T-helper 1 cell (primary cell): ENCODE measurements at places on chromosomes 7 and 10.

DNA sequence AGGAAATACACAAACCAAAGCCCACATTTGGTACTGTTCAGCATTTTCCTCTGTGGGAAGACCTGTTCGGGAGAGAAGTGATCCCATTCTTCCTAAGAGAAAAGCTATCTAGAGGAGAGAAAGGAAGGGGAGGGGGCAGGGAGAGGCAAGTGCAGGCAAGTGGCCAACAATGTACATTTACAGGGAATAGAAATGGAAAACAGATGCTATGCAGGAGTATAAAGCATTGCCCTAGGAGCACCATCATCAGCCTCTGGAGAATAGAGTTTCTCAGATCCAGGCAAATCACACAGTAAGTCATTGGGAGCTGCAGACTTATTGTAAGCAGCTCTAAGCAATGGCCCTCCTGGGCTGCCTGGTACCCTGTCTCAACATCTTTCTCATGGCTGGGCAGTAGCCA is 424.4 kb upstream of the AUTS2 start:
- no peak for DNase-seq

DNA sequence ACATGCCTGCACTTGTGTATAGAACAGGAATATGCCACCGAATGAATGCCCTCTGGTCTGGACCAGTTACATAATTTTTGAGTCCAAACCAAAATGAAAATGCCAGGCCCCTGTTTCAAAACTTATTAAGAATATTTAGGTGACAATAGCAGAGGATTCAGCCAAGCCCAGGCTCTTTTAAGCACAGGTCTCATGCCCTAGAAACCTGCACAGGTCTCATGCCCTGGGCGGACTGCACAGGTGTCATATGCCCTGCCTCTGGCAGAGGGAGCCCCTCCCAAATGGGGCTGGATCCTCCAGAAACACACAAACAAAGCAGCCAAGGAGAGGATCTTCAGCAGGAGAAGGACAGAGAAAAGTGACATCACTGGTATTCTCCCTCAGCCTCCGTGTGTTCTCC is 605.4 kb upstream of the NRP1 start:
- DNase-seq = no peak

DNA sequence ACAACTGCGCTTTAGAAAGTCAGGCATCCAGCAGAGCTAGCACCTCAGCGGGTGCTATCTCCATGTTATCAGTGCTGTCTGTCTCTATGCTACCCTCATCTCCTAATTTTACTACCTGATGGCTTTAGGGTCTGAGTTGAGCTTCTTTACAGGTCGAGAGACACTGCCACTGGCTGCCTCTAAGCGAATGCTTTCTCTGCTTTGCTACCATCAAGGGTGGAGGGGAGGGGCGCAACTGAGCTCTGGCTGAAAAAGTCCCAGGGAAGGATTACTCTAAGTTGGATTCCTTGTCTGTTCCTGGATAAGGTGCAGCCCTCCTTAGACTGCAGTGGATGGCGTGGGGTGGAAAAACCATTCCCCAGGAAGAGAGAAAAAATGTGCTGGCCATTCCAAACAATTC is 105.7 kb downstream of the CDK14 start:
- no peak for DNase-seq

DNA sequence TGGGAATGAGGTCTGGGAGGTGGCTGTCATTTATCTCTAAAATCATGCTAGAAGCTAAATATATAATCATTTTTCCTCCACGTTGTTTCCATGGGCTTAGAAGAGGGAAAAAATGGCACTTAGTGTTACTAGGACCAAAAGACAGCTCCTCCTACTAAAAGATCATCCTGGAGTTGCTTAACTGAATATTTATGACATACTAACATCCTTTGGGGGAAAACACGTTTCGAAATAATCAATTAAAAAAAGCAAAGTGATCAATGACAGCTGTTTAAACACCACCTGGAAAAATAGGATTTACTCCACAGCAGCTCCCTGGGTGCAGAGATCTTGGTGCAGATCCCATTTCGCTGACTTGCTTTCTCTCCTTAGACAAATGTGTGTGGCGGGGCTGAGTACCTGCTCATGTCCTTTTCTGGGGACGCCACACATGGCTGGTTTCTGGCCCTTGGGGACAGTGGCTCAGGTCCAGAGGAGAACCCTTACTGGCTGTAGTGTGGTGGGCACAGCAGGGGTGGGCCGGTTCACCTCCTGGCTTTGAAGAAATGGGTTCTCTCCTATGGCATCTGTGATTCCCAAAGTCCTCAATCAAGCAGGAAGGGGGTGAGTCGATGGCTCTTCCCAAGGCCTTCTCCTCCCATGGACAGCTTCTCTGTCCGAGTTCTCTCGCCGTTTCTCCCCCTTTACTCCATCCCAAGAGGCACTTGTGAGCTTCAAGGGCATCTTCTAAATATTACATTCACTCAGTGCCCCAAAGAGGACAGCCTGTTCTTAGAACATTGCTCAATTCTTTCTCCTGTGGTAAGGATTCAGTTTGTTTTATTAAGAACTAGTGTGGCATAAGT is 156.4 kb upstream of the KLF14 start:
- no peak for DNase-seq

DNA sequence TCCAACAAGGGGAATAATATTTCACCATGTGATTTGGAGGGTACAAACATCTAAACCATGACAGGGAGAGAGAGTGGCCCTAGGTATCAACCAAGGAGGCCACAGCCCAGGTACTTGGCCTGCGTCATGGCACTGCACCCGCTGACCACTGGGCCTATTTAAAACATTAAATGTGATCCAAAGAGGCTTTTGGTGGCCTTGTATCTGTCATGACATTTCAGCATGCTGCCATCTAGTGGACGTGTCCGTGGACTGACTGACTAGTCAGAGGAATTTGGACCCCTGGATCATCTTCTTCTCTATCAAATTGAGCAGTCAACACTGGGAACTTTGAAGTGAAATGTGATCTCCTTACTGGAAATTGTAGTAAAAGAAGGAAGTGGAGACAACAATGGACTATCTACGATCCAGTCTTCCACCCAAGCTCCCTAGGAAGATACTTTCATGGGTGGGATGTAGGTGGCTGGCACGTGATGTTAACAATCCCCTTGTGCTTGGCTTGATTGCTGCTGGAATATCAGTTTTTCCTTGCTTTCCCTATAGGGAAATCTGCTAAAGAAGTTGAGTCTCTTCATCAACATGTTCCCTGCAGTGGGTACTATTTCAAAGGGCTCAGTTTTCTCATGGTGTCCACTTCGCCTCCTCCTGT is 24.6 kb upstream of the ITGA8 start:
- no peak for DNase-seq

- DNase-seq = peak; percentile 17
These were observed 51.3 kb upstream of the FRMD4A start for GRCh38 chr10:14382022-14382421.

- no peak for DNase-seq
These were observed 49.7 kb upstream of the DDC start for GRCh38 chr7:50614721-50615518.
